ENCODE measurements at places on chromosomes 3 and 15. TPM values are rescaled to one million over a fixed set of nuclear protein-coding genes. Genes with fewer than 3 reads are reported as not detected.

Gene CPB1
- not detected for total RNA-seq

Gene ATP8B4
- total RNA-seq: 1.5 TPM

Gene LRRC34
- 2.2 TPM for total RNA-seq

Gene ZNF620
- 7.6 TPM for total RNA-seq

Gene DNASE1L3
- total RNA-seq: 1.7 TPM

Gene KNL1
- total RNA-seq: 4.5 TPM

Gene CSTA
- not detected for total RNA-seq

Gene TNFAIP8L3
- 127 TPM for total RNA-seq

Gene CLSTN2
- total RNA-seq: under 0.01 TPM

Gene NR2E3
- 0.22 TPM for total RNA-seq

Gene GMPPB
- 25.6 TPM for total RNA-seq

Gene CPNE9
- not detected for total RNA-seq

Gene NTRK3
- total RNA-seq: not detected

Gene SLC15A2
- under 0.01 TPM for total RNA-seq

Gene HEXA
- 98.3 TPM for total RNA-seq

Gene STAC
- 0.52 TPM for total RNA-seq

Gene LARP6
- total RNA-seq: 11.3 TPM

Gene CXCR6
- total RNA-seq: not detected

Gene GOLGA6A
- not detected for total RNA-seq

Gene GOLGA6D
- total RNA-seq: not detected

Gene PRKCI
- 25.0 TPM for total RNA-seq

Gene TRANK1
- total RNA-seq: 6.1 TPM

Gene VPS18
- total RNA-seq: 33.2 TPM

Gene INSYN1
- total RNA-seq: 0.43 TPM

Gene BLOC1S6
- 84.8 TPM for total RNA-seq

Gene CLDN16
- total RNA-seq: not detected

Gene C3orf85
- not detected for total RNA-seq

Gene RYR3
- total RNA-seq: not detected

Gene SUSD5
- total RNA-seq: 0.33 TPM

Gene NR1I2
- not detected for total RNA-seq

Gene TFG
- total RNA-seq: 48.7 TPM

Gene APOD
- total RNA-seq: 13.5 TPM

Gene CCDC13
- 0.22 TPM for total RNA-seq

Gene CD96
- total RNA-seq: not detected

Gene SLC35G2
- total RNA-seq: 23.8 TPM

Gene INKA1
- total RNA-seq: 17.3 TPM

Gene PKM
- 506 TPM for total RNA-seq

Gene CHST13
- not detected for total RNA-seq

Gene RAD51
- total RNA-seq: 2.8 TPM

Data from dermis lymphatic vessel endothelial cell (primary cell).